ENCODE measurements at places on chromosomes 1 and 21.
A peak's percentile ranks its signal among the peaks of the same experiment; 100 is the strongest.

DNA sequence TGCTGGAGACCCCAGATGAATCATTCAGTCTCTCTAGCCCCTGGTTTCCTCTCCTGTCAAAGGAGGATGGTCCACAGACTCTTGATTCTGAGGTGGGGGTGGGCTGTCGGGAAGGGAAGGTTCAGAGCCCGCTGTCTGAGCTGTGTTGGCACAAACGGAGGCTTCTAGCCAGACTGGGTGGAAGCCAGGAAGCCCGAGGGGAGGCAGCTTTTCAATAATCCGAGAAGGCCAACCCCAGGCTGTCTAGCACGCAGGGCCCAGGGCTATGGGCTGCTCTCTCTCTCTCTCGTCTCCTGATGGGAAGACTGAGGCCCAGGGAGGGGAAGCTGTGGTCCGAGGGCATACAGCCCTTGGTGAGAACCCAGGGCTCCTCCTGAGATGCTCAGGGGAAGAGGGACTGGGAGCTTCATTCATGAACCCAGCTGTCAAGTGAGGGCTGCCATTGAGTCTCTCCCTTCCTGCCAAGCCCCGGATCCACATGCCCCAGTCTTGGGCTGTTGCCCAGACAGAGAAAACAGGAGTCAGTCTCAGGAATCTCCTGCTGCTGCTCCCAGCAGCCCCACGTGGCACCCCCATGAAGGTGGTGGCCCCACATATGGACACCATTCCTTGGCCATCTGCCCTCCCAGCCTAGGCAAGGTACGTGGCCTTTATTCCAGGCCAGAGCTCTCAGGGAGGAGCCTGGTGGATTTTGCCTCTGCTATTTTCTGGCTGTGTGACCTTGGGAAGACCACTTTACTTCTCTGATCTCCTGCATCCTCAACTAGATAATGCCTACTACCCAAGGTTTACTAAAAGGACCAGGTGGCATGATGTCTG, 44.4 kb downstream of the RAP1GAP start:
- no peak for DNase-seq

GRCh38 chr1:184014271-184014670, 23.3 kb downstream of the COLGALT2 start:
- DNase-seq: no peak

DNA sequence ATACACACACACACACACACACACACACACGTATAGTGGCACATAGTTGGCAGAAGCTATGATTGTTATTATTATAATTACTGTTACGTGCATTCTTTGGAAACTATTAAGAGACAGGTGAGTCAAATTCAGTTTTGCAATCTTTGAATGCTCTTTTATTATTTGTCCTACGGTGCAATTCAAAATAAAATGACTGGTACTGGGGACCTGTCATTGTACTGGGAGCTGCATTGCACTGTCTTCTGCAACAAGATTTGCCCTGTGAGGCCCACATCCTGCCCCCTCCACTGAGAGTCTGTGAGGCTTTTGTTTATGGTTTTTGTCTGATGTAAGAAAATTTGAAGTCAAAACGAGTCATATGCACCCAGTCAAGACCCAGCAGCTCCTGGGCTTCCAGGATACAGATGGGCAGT, 1.9 kb downstream of the LY9 start:
- DNase-seq: peak; percentile 59

- no peak for DNase-seq
These were observed 37.2 kb upstream of the NPL start for GRCh38 chr1:182752077-182752988.

DNA sequence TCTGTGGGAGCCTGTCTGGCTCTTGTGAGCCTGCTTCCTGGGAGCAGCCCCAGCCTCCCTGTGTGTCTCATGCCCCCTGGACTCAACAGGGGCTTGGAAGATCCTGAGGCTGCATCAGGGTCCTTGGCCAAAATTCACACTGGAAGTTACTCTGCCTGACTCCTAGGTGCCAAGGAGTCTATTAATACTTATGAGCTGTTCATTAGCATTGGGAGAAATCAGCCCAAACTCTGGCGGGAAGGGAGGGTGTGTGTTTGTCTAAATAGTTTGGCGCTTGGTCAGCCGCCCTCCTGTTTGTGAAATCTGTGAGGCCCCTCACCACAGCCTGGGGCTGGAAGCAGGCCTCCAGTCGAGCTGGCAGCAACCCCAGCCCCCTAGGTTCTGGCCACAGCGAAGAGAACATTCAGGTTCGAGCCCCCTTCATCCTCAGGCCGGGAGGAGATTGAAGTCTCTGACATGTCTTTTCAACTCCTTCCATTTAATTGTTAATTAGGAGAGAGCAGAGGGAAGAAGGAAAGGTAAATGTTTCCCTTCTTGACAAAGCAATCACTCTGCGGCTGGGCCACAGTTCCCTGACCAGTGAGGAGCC, 82.1 kb upstream of the F3 start:
- no peak for DNase-seq

DNA sequence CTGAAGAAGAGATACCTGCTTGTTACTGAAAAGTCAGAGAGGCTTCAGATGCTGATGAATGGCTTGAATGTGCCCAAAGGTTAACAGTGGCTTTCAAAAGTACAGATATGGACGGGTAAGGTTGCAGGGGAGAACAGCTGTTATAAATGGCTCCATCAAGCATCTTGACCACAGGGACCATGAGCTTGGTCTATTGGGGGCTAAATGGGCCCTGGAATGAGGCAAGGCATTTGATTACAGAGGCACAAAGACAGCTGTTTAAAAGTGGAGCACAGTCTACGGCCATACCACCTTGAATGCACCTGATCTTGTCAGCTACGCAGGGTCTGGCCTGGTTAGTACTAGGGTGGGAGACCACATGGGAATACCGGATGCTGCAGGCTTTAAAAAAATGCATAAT, 48.3 kb downstream of the C1orf198 start:
- DNase-seq: no peak

DNA sequence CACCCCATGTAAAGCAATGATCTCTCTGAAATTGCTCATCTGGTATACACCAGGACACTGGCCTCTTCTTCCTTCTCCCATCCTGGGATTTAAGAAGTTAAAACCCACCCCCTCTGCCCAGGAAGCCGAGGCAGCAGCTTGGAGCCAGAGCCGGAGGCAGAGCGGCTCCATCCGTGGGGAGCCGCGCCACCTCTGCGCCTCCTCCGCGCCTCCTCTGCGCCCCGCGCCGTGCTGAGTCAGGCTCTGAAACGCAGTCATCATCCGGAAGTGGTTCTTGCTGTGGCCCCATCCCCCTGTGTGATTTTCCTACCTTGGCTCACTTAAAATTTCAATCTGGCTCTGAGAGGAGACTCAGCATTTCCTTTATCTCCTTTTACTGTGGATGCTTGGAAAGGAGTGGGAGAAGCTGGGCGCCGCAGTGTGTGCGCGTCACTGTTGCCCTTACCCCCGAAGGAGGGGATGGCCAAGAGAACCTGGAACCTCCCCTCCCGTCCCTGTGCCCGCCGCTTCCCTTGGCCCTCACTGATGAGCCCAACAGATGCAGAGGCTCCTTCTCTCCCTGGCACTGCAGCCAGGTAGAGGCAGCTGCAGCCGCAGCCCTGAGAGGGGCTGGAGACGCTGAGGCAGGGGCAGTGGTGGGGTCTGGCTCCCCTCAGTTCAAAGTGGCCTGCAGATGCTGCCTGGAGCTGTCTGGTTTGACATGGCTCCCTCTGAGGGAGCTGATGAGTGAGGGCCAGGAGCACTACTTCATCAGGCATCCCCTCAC, 15.3 kb upstream of the NPHP4 start:
- peak; percentile 53 for DNase-seq

DNA sequence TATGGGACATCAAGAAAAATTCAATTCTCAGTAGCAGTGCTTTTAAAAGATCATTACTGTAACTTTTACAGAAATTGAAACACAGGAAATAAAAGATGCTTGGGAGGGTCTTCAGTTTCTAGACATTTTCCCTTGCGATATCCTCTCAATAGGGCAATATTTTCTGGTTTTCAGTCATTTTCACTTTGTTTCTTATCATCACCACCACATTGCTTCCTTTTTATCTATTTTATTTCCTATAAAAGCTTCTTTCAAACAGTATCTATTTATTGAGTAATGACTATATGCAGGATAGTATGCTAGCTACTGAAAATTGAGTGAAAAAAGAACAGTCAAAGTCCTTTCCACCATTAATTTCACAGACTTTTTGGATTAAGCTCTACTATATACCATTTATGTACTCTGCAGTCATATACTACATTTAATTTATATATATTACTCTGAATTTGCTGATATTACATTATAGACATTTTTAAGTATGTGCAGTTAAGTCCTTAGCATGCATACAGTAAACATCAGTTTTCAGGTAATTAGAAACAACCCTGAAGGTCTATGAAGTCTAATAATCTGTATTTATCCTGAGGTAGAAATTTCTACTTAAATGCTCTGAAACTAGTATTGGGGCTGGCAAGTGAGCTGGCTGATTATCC, 18.7 kb downstream of the TRMT1L start:
- no peak for DNase-seq

DNA sequence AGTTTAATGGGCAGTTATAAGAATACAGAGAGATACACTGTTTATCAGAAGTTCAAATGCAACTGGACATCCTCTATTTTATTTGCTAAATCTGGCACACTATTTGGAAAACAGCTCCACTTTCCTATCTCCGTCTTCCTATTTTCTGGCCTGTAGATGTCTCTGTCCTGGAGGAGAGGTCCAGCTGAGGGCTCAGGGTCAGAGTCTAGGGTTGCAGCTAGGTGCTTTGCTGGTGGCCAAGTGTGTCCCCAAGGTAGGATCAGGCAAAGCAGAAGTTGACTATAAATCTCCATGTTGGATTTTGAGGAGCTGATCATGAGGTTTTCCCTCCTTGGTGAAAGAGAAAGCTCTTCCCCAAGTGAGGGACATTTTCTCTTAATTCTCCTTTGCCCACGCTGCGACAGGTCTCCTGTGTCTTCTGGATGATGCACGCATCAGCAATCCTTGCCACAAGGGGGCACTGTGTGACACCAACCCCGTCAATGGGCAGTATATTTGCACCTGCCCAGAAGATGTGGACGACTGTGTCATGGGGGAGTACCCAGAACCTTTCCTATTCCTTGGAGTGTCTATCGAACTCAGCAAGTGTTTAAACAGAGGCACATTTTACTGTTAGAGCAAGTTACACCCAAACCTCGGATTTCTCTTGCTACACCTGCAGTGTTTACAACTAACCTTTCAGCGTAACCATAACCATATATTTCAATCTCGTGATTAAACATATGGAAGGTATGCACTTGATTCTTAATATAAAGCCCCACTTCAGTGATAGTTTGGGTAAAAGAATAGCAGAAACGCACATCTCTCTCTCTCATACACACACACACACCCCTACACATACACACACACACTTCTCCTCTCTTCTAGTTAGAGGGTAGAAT, 10.2 kb downstream of the ADAM30 start:
- DNase-seq: peak; percentile 76

GRCh38 chr1:156804572-156805243, 11.9 kb downstream of the SH2D2A start:
- DNase-seq: no peak

- peak; percentile 100 for DNase-seq
These were observed at the start of gene STX12 for GRCh38 chr1:27772932-27773825. STX12 (plus strand) TSS chr1:27773219; CDS start chr1:27773308, 89 bp downstream.

DNA sequence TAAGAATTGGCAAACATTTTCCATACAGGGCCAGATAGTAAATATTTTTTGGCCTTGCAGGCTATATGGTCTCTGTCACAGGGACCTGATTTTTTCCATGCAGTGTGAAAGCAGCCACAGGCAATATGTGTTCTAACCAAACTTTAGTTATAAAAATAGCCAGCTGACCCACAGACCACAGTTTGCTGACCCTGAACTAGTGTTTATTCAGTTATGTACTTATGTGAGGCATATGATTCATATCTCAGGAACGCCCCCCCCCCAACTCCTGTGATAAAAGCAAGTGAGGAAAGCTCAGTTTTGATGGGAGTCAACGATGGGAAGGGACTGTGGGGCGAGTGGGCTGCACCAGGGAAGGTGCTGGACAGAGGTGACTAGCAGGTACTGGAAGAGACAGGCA, 80.1 kb downstream of the HMGB4 start:
- DNase-seq: no peak

DNA sequence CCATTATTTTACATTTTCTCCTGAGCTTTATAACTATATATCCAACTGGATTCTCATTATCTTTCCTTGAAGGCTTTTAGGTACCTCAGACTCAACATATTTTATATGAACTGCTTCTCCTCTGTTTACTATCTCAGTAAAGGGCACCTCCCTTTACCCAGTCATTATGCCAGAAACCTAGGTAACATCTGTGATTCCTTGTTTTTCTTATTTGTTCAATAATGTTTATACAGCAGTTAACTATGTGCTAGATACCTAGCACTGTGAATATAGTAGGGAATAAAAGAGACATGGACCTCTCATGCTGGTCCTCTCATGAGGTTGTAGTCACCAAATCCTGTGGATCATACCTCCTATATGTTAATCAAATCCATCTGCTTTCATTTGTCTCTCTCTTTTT, 25.6 kb downstream of the PPP1R12B start:
- DNase-seq: no peak

DNA sequence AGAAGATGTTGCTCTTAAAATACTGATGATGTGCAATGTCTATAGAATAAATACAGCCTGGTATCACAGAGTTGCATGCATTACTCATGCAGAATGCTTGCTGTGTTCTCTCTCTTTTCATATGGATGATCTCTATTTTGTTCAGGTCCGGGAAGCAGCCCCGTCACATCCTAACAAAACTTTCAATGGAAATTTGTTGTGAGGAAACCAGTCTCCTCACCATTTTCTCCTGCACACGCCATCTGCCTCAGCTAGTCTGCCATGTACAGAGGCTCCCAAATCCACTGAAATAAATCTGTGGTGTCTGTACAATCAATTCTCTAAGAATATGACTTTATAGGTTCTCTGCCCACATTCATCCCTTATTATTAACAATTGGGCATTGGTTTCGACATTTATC, 42.4 kb downstream of the DAB1 start:
- DNase-seq: no peak

GRCh38 chr1:12132078-12132477, 34.7 kb upstream of the TNFRSF1B start:
- no peak for DNase-seq

DNA sequence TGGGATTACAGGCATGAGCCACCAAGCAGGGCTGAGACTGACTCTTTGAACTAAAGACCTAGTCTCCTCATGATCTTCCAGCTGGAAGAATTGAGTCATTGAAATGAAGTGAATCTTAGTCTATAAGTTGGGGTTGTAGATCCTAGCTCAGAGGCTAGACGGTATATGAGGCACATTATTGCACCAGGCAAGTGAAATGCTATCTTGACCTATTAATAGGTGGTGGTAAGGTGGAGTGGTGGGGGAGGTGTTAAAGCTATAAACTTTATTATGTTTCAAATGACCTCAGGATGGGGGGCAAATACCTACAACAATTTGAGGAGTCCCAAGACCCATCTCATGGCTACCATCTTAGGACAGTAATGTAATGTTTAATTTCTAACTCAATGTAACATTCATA, 36.8 kb upstream of the SLC16A1 start:
- DNase-seq: no peak

DNA sequence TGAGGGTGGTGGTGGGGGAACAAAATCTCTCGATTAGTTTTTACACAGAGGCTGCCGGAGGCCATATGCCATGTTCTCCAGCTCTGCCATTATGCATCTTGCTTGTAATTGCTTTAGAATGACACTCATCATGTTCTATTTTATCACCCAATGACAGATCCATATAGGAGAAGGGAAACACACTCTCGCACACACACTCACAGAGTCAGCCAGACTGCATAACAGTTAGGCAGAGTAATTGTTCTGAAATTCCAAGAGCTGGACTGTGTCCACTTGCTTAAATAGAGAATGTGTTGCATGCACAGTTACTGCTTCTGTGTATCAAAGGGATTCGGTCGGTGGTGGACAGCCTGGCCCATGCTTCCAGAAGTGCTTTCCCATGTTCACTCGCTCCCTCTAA, 30.6 kb downstream of the KCND3 start:
- DNase-seq: no peak
